ENCODE measurements at places on chromosomes 3 and 15. TPM values are rescaled to one million over a fixed set of nuclear protein-coding genes. Genes with fewer than 3 reads are reported as not detected.

The HTR3E gene
- not detected for total RNA-seq

The TCAIM gene
- total RNA-seq: 19.5 TPM

DNA sequence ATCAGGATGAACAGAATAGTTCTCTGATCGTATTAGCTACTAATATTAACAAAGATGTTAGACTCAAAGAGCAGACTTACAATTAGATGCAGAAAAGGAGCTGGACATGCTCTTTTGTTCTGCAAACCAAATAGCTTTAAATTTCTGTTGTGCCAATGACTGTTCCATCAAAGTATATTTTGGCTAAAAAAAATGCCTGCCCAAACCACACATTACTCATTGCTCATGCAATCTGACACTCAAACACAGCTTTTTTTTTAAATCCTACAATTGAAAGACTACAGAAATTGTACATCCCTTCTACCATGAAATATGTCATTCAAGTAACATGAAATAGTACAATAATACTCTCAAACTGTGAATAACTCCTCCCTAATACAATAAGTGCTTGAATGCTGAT, 48.6 kb downstream of the SHOX2 start:
- DNase-seq: no peak

DNA sequence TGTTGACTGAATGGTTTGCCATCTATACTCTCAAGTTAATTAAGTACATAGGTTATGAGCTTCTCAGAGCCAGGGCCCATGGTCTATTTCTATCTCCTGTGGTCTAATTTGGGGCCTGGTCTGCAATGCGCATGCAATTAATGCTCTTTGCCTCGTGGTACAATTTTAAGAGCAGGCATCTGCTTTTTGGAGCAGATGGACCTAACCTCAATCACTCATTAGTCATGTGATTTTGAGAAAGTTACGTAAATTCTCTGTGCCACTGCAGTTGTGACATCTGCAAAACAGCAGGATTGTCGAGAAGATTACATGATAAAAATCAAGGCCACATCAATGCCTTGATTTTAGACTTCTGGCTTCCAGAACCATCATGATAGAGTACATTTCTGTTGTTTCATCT, 543.7 kb upstream of the ADAMTS9 start:
- DNase-seq: no peak

- peak; percentile 24 for DNase-seq
Measured at GRCh38 chr3:70849911-70850699, 537.7 kb upstream of the MDFIC2 start.

GRCh38 chr15:98860281-98861041, 147.1 kb downstream of the PGPEP1L start:
- DNase-seq: no peak

DNA sequence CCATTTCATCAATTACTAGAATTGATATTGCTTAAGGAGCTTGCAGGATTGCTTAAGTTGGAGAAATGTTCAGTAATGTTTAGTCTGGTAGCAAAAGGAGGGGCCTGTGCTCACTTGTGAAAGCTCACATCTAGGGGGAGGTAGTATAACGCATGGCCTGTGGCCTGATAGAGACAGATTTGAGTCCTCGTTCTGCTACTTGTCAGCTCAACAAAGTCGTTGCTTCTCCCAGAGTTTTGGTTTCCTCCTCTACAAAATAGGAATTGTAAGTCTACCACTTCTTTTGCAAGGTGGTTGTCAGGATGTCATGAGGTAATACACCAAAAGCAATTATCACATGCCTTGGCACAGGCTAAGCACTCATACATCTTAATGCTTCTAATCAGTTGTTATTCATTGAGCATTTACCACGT, 1.3 kb downstream of the ST3GAL6 start:
- DNase-seq: no peak
